ENCODE measurements at places on chromosomes 13 and 19.

DNA sequence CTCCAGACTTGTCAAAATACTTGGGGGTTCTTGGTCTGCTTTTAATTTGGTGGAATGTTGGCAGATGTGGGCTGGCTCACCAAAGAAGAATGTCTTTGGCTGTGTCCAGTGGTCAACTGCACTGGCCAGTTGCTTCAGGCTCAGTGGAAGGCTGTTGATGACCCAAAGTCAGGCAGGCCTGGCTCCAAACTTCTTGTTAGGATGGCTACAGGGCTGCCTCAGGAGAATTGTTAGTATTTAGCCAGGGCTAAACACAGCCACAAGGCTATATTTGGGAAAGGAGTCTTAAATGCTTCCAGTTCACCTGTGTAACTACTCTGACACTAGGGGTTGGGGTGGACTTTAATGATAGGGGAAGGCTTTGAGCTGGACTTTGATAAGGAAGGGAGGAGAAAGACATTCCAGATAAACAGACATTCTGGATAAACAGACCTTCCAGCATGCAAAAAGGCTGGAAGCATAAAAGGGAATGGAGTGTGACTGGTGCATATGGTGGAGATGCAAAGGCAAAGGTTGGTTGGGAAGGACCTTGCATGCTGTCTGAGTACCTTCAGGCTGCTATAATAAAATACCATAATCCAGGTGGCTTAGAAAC lies 116.8 kb downstream of the FOXO1 start:
- DNase-seq = no peak

DNA sequence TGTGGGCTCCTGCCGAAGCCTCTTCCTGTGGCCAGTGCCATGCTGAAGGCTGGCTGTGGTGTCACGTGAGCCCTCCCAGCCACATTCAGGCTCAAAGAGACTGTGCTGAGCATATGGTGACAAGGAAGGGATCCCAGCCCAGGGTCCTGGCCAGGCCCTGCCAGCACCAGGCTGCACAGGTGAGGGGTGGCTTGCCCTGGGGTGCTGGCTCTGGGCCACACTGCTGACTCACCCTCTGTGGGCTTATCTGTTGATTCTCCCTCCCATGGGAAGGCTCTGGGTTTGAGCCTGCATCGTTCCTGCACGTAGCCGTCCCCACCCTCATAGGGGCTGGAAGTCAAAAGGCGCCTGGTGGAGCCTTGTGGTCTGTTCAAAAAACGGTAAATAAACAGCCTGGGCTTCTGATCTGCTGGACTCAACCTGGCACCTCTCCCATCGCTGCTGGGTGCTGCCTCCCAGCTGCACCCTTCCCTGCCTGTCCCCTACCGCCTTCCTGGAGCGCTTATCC lies 31.1 kb downstream of the DNM2 start:
- DNase-seq = no peak

DNA sequence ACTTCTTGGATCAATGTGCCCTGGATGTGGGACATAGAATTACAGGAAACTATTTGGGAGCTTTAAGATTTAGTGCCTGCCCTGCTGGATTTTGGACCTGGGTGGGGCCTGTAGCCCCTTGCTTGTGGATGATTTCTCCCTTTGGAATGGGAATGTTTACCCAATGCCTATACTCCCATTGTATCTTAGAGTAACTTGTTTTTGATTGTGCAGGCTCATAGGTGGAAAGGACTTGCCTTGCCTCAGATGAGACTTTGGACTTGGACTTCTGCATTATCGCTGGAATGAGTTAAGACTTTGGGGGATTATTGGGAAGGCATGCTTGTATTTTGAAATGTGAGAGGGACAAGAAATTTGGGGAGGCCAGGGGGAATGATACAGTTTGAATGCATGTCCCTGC lies 13.5 kb downstream of the SLC15A1 start:
- DNase-seq = no peak

DNA sequence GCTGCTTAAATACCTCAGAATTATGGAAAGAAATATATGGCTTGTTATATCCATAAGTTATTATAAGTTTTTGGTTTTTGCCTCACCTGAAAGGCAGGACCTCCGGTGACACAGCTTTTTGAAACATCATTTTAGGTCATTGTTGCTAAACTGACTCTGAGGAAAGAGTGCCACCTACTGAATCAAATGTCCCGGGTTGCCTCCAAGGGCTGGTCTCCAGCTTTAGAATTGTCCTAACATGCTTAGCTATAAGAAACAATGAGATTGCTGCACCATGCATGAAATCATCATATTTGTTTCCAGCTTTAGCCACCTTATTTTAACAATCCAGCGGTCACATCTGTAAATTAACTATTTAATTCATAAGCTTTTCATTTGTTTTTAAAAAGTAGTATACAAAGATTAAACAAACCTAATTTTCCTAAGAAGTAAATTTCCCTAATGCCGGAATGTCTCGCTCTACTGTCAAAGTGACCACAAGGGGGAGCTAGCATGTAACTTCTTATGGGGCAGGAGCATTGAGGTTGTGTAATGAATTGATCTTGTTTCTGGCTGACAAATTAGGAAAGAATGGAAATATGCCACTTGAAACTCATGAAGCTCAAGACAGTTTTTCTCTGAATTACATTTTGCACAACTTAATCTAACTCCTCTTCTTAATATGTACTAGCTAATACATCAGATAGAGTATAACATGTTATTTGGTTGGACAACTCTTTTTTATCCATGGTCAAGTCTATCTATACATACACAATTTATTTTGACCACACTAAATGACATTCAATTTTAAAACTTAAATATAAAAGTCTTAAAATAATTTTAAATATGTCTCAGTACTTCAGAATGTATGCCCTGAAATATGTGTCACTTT lies 6.7 kb upstream of the PCDH17 start:
- DNase-seq = no peak

DNA sequence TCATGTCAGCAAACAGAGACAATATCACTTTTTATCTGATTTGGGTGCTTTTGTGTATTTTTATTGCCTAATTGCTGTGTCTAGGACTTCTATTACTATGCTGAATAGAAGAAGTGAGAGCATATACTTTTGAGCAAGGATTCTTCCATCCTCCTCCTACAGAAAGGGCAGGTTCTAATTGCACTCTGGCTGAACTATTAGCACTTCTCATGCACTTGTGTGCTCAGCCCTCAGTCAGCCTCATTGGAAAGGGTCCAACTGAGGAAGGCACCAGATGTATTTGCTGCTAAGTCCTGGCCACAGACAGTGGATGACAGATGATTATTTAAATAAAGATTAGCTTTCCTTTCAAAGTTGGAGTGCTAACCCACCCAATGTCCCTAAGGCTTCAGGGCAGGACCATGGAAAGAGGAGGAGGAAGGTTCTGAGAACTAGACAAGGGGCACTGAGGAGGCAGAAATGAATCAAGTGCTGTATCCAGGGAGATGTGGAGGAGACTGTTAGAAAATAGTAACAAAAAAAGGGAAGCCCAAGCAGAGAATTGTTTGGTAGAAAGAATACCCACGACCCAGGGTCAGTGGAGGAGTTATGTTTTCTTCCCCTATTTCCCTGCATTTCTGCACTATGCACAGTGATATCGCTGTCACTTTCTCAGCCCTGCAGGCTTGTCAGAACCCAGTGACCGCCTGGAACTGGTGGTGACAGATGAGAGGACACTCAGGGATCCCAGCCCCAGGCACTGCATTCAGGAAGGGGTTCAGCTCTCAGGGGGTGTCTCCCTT lies 8.0 kb downstream of the LILRB4 start:
- DNase-seq = no peak

DNA sequence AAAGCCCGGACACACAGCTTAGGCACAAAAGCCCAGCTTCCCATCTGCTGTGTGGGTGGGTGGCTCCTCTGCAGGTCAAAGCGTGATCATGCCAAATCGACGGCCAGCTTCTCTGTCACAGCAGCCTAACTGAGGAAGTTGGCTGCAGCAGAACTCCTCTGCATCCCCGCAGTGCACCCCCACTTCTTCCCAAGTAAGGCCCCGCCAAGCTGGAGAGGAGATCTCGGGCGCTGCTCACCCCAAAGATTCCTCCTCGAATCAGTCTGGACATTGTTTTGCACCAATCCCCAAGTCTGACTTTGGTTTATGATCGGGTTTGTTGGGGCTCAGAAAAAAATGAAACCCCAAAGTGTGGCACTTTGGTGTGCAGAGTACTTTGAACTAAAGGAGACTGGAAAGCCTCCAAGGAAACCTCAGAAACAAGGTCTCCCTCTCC lies 19.7 kb upstream of the CPB2 start:
- DNase-seq = peak; percentile 29

- no peak for DNase-seq
Measured at GRCh38 chr19:5792224-5792623, 1.3 kb upstream of the DUS3L start.

DNA sequence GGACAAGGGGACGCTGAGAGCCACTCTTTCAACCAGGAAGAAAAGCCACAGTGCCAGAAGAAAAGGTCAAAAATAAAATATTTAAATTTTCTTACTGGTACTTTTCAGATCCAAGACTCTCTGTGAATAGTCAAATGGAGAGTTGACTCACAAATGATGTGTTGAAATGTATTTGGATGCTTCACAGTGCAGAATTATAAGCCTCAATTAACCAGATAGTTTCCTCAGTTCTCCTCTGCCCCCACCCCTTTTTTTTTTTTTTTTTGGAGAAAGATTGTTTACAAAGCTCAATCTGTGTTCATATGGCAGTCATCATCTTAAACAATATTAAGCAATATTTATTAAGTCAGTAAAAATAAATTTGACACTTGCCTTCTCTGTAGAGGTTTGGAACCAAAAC lies 470.8 kb downstream of the FGF9 start:
- no peak for DNase-seq

DNA sequence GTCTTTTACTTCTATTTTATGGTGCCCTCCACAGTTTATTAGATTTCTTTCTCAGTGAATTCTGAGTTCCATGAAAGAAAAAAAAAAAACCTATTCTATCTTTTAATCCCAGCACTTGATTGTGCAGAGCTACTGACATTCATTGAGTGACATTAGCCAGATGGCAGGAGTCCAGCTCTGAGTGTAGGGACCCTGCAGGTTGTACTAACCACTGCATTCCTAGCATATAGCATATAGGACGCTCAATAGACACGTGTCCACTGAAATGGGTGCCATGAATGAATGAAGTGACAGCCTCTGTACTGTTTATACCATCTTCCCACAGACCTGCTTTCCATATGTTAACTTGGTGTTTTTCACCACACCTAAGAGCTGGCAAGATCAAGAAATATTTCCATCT lies 206.3 kb downstream of the RAP2A start:
- DNase-seq = no peak

GRCh38 chr13:97281028-97281427 lies 58.9 kb downstream of the MBNL2 start:
- DNase-seq = no peak

DNA sequence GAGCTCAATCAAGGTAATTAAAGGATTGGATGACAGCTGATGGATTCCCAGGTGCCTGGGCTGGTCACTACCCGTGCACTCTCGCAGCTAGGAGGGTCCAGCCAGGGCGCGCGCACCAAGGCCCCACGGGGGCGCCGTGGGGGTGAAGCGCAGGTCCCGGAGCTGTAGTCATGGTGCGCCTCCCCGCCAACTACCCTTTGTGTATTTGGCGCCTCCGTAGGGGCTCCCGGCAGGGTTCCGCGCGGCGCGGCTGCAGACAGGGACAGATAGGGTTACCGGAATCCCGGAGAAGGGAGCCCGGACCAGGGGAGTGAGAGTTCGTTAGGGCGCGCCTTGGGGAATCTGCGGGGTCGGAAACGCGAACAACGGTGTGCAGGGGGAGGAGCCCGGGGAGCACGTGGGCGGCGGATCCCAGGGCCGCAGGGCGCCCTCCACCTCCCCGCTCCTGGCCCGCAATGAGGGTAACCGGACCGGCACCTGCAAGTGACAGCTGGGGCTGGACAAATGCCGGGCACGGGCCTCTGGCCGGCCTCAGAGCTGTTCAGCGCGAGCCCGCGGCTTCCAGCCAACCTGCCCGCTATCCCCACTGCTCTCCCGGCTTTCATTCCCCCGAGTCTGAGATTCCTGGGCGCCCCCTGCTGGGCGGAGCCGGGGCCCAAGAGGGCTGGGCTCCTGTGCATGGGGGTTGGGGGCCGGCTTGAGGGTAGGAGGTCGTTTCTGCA lies 3.4 kb upstream of the PRAM1 start:
- peak; percentile 54 for DNase-seq

DNA sequence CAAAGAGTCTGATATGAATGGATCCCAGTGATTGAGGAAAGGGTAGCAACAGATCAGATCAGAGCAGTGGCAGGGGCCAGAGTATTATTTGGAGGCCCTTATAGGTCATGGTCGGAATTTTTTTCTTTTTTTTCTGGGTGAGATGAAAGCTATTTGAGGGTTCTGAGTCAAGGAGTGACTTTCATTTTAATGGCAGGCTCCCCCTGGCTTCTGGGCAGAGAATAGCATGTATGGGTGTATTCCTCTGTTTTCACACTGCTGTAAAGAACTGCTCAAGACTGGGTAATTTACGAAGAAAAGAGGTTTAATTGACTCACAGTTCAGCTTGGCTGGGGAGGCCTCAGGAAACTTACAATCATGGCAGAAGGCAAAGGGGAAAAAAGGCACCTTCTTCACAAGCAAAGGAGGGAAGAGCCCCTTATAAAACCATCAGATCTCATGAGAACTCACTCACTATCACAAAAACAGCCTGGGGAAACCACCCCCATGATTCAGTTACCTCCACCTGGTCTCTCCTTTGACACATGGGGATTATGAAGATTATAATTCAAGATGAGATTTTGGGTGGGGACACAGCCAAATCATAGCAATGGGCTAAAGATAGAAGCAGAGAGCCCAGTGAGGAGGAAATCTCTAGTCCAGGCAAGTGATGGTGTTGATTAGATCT lies 3.0 kb upstream of the SLC6A16 start:
- no peak for DNase-seq

- DNase-seq = no peak
Measured at GRCh38 chr19:31745731-31746130, 396.5 kb upstream of the TSHZ3 start.

DNA sequence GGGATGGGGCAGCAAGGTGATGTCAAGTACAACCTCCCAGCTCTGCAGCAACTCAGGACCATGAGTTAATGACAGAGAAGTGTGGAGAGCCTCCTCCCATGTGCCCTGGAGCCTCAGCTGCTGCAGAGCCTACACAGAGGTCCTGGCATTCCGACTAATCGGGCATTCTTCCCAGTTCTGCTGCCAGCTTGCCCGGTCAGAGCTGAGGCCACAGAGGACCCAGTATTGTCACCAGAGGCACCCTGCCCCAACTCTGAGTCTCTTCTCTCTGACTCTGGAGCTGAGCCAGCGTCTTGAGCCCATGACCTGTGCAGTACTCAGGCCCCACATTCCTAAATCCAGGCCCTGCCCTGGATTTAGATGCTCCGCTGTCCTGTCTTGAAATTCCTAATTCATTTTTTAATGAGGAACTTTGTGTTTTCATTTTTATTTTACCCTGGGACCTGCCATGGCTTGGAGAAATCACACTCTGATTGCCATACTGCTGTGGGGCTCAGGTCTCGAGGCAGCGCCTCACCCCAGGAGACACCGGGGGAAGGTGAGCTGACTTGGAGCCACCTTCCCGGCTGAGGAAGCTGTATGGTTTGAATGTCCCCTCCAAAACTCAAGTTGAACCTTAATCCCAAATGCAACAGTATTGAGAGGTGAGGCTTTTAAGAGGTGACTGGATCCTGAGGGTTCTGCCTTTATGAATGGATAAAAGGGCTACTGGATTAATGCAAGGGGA lies 144.9 kb upstream of the ZNF507 start:
- no peak for DNase-seq

GRCh38 chr19:16604615-16605014 lies 23.4 kb downstream of the MED26 start:
- no peak for DNase-seq

Data from stimulated activated naive B cell treated with anti-CD40 and anti-IgM and Interleukin-4, amounts not matched to agents 10 μg/mL and 1 μg/mL and 100 μg/mL, for 72 hours (primary cell).